Activated naive CD4-positive, alpha-beta T cell (primary cell): ENCODE measurements at places on chromosomes 11 and 22.

- DNase-seq: no peak
Observed at GRCh38 chr11:35214792-35215193, 75.8 kb downstream of the CD44 start.

DNA sequence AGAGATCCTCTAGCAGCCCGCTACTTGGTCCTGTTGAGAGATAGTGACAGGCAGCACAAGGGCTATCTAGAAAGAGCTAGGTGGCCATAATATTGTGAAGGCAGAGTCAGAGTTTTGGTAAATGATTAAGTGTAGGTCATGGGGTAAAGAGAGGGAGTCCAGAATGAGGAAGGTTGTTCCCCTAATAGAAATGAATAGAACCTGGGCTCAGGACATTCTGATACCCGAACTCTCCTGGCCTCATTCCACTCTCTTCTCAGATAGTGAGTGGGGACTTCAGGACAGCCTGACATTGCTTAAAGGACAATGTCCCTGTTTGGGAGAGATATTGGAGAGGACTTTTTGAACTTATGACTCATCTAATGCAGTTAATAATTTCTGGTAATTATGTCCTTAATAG is 20.6 kb downstream of the SLC5A1 start:
- DNase-seq: no peak

- no peak for DNase-seq
Observed at GRCh38 chr11:82981852-82982251, 80.3 kb downstream of the DDIAS start.

DNA sequence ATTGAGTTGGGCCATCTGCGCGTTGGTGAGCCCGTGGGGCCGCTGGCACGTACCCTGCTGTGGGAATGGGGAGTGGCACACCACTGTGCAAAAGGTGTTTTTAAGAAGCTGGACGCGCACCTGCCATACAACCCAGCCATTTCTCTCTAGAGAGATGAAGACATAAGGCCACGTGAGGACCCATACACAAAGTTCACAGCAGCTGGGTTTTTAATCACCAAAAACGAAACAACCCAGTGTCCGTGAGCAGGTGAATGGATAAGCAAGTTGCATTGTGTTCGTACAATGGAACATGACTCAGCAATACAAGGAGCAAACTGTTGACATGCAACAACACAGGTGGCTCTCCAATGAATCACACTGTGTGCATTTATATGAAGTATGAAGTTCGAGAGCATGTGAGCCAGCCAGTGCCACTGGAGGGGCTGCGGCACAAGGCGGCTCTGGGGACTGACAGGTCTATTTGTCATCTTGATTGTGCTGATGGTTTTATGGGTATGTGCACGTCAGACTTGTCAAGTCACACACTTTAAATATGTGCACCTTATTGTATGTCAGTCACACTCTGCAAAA is 30.6 kb upstream of the PANX2 start:
- DNase-seq: no peak

DNA sequence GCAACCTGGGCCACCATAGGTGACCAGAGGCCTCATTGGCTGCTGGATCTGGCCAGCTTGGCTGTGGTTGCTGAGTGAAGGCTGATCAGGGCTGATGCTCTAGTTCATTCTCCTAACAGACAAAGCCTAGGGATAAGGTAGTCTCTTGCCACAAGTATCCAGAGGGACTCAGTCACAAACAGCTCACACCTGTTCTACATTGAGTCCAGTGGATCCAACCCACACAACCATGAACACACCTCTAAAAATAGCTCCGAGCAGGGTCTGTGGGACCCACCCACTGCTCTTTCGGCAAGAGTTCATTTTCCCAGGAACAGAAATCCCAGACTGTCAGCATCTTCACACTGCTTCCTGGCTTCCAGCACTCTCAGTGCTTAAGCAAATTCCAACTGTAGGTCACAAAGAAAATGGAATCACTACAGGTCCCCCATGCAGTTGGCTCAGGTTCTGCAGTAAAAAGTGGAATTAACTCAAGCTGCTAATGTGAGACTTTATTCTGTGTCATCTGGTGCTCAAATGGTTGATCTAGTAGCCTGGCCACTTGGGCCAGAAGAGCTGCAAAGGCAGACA is 67.3 kb downstream of the PPFIBP2 start:
- DNase-seq: no peak

DNA sequence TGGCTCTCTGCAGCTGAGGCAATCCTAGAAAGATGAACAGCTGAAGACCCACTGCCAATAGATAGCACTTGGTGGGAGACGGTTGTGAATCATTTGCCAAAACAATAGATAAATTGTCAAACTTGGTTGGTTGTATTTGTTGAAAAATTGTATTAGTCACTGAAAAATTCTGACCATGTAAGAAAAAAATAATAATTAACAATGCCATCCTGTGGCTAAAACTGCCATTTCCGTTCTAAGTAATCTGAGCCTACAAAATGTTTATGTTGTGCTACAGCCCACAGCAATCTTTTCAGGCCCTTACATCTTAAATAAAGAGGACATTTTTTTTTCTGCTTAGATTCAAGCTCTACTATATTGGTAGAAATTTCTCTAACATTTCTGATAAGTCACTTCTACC is 103.2 kb upstream of the ANO3 start:
- DNase-seq: no peak

DNA sequence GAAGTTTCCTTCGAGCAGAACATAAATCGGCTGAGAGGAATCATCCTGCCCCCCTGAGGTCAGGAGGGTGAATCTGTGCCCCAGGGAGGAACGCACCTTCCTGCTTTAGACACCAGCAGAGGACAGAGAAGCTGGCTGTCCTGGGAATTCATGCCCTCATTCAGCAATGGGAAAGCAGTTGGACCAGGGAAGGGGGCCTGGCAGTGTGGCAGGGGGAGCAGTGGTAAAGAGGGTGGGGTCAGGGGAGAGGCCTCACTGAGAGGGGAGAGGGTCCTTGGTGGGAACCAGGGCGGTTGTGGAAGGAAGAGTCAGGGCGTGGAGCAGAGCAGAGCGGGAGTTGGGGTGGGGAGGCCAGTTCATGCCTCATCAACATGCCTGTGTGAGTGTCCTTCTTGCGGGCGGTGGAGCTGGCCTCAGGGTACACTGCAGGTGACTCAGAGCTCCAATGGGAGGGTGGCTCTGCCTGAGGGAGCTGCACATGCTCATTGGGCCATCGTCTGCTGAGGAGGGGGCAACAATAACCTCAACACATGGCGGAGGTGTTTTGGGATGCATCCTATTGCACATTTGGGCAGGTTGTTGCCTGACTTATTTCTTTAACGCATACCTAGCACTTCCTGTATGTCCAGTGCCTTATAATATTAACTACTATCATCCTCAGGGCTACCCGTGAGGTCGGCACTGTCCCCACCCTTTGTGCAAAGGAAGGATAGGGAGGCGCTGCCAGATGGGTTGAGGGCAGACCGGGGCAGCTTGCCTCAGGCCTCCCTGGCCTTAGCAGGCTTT is 23.2 kb downstream of the MED15 start:
- DNase-seq: no peak

DNA sequence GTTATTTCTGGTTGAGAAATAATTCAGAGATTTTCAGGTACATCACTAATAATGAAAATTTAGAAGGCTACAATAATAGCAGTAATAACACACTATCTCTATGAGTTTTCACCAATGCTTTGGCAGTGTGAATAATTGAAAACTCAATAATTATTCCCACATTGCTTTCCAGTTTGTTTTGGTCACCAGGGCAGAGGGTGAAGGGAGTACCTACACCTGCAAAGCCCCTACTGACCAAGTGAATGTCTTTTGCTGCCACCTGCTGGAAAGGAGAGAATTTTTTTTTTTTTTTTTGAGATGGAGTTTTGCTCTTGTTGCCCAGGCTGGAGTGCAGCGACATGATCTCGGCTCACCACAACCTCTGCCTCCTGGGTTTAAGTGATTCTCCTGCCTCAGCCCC is 3.2 kb downstream of the NELL1 start:
- DNase-seq: no peak

GRCh38 chr22:48869161-48869560 is 958.5 kb downstream of the BRD1 start:
- no peak for DNase-seq

DNA sequence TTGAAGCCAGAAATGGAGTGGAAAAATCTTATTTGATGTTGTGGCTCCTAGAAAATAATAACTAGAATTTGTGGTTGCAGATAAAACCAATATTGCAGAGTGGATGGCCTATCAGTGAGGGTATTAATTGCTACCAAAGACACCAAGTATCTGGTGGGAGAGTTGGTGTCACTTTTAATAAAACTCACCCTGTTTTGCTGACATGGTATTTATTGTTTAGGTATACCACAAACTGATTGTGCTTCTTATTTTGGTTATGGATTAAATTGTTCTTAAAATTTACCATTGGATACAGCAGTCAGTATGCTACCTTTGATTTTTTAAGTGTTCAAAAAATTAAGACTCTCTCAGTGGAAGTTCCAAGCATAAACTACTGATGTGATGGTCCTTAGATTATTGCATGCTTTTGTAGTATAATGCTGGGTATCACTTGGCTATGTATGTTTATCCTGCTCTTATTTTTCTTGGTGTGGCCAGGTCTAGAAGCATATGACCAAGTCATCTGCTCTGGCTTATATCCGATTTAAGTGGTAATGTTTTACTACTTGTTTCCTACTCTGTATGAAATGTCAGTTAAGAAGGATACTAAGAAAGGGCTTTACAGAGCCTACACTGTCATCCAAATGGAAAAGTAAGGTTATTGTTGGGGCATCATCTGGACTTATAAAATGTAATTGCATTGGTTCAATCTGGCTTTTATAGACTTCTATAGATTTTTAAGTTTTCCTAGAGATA is 101.6 kb downstream of the ARHGAP42 start:
- DNase-seq: no peak

DNA sequence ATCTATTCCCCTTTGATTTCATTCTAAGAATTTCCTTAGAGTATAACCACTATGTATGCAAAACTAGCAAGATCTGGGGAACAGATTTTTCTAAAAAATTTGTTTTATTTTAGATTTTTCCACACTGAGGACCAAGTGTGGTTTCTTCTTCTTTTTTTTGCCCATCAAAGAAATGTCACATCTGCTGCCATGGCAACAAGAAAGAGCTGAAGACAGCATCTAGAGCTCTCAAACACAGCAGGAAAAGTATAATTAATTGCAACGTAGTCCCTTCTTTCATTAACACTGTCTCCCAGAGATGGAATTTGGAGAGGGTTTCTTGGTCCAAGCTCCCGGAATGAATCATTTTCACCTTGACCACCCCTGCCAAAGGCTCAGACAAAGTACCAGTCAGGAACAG is 256.7 kb upstream of the CCDC90B start:
- DNase-seq: no peak

- no peak for DNase-seq
Observed at GRCh38 chr22:50704510-50705218, 32.0 kb downstream of the SHANK3 start.

- DNase-seq: no peak
Observed at GRCh38 chr22:46842606-46843005, 80.2 kb downstream of the TBC1D22A start.

DNA sequence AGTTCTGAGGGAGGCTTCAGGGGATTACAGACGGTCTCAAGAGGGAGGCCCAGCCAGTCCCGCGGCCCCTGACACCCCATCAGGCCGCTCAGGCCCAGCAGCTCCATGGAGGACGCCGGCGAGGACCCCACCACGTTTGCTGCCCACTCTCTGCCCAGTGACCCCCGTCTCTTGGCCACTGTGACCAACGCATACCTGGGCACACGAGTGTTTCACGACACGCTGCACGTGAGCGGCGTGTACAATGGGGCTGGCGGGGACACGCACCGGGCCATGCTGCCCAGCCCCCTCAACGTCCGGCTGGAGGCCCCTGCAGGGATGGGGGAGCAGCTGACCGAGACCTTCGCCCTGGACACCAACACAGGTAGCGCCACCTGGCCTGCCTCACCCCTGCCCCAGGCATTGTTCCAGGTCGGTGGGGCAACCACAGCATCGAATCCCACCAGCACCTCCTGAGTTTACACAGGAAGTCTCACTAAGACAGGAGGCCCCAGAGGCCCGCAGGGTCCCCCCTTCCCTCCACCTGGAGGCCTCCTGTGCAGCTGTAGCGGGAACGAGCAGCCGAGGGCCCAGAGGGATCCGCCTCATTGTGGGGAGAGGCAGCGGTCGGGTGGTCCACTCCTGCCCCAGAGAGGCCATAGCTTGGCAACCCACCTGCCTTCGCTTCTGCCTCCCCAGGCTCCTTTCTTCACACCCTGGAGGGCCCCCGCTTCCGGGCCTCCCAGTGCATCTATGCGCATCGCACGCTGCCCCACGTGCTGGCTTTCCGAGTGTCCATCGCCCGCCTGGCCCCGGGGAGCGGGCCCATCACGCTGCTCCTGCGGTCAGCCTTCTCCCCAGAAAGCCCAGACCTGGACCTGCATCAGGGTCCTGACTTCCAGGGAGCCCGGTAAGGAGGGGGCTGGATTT is 1.0 kb downstream of the PGGHG start:
- no peak for DNase-seq

GRCh38 chr11:14308897-14309387 is 50.0 kb downstream of the RRAS2 start:
- no peak for DNase-seq

GRCh38 chr22:32961497-32961896 is 96.7 kb downstream of the SYN3 start:
- no peak for DNase-seq

- no peak for DNase-seq
Observed at GRCh38 chr11:131695889-131696429, 325.5 kb downstream of the NTM start.

DNA sequence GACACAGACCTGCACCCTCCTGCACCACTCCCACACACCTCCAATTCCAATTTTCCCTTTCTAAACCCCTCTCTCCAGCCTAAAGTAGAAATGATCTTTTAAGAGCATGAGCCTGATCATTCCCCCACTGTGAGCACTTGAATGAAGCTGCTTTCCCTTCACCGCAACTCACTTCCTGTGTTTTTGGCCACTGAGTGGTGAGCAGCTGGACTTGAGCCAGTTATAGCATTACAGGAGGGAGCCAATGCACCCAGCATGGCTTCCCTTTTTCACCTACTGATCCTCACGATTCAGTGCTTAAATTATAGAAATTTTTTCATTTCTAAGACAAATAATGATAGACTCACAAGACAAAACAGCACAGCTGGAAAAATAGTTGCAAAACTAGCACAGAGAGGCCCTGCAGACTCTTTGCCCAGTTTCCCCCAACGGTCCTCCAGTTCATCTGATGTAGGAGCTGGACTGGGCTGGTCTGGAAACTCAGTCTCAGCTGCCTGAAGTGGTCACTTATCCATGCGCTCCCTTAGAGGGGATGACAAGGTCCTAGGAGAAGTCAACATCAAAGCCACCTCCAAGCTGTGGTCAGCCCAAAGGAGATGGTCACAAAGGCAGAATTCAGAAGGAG is 9.7 kb upstream of the APOL4 start:
- DNase-seq: no peak

DNA sequence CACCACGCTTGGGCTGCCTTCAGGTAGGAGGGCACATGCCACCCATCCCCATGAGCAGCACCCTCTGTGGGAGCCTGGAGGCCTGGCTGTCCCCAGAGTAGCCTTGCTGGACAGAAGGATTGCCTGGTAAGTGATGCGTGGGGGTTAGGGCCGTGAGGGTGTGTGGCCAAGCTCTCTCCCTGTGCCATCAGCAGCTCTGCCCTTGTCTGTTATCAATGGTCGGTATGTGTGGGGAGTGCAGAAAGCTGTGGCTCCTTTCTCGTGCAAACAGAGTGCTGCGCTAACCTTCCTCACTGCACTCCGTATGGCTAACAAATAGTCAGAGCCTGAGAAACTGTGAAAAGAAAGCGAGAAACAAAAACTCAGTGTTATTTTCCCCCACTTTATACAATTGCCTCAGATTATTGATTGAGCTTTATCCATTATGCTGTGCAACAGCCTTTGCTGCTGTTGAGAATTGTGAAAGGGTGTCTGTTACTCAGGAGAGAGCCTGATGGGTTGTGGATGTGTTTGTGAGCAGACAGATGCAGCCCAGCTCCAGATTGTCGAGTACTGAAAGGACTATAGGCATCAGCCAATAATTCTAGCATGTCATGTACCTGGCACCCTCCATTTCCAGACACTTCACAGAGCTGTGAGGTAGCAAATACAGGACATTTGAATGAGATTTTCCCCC is 432.2 kb downstream of the NTM start:
- DNase-seq: no peak
